Renal pelvis (tissue), 12 donors: ENCODE measurements at places on chromosomes 13 and 19.

DNA sequence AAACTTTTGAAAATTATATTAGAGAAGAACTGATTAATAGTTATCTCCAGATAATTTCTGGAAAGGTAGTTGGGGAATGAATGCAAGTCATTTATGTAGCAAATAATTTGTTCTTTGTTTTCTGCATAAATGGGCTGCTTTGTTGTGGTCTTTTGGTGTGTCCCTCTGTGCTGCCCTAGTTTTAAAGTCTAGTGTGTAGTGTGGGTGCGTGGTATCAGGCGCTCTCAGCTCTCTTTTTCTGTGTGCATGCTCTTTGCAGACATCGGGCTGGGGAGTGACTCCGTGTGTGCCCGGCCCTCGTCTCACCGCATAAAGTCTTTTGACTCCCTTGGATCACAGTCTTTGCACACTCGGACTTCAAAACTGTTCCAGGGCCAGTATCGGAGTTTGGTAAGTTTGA is 94.5 kb downstream of the ARHGEF7 start:
- no peak for DNase-seq

GRCh38 chr13:71515744-71516038 is 351.3 kb downstream of the DACH1 start:
- no peak for DNase-seq

- DNase-seq = no peak
These were observed 37.6 kb downstream of the PIN1 start for GRCh38 chr19:9872618-9873242.

- DNase-seq = no peak
These were observed 92.6 kb downstream of the ZNF486 start for GRCh38 chr19:20259615-20260014.

GRCh38 chr19:20776083-20777076 is at the start of gene ZNF66:
Gene ZNF66 (plus strand): TSS chr19:20776304. CDS start chr19:20776448, 144 bp downstream.
- DNase-seq = peak; percentile 98

GRCh38 chr19:43489310-43489709 is 15.2 kb downstream of the PHLDB3 start:
- no peak for DNase-seq
